AG08396 (cell line): ENCODE measurements at places on chromosomes 12 and 14.
A peak's percentile ranks its signal among the peaks of the same experiment; 100 is the strongest.

- DNase-seq, result no peak
Measured at GRCh38 chr12:34219046-34219770, 196.9 kb downstream of the ALG10 start.

- no peak for DNase-seq
Measured at GRCh38 chr12:20351406-20351805, 16.9 kb upstream of the PDE3A start.

- DNase-seq, result no peak
Measured at GRCh38 chr12:83158613-83159207, 472.0 kb downstream of the TMTC2 start.

- DNase-seq, result no peak
Measured at GRCh38 chr12:130224613-130225012, 62.3 kb downstream of the FZD10 start.

DNA sequence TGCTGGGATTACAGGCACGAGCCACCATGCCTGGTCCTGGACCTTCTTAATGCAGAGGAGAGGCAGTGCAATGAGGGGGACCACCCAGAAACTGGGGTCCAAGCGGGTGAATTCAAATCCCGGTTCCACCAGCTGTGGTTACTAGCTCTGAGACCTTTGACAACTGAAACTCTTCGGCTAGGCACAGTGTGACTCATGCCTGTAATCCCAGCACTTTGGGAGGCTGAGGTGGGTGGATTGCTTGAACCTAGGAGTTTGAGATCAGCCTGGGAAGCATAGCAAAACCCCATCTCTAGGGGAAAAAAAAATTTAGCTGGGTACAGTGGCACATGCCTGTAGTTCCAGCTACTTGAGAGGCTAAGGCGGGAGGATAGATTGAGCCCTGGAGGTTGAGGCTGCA lies 5.0 kb upstream of the CD4 start:
- no peak for DNase-seq

- DNase-seq, result peak; percentile 4
Measured at GRCh38 chr12:124949779-124950728, 35.6 kb upstream of the UBC start.

DNA sequence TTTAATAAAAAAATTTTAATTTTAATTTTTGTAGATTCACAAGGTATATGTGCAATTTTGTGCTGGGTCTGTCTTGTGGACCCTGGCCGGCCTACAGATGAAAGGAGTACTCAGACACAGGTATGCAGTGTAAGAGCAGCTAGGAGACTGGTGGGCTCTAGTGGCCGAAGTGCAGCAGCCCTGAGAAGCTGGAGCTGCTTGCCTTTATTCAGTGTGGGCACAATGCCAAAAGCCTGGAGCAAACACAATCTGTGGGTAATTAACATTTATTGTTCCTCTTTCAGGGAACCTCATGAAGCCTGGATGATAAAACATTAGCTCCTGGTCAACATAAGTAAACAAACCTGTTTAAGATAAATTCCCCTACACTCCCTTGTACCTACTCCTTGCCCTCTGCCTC lies 135.7 kb upstream of the SEL1L start:
- no peak for DNase-seq

- no peak for DNase-seq
Measured at GRCh38 chr14:97010491-97011160, 213.4 kb downstream of the VRK1 start.

- DNase-seq, result no peak
Measured at GRCh38 chr14:64118892-64119291, 175.3 kb downstream of the ESR2 start.

DNA sequence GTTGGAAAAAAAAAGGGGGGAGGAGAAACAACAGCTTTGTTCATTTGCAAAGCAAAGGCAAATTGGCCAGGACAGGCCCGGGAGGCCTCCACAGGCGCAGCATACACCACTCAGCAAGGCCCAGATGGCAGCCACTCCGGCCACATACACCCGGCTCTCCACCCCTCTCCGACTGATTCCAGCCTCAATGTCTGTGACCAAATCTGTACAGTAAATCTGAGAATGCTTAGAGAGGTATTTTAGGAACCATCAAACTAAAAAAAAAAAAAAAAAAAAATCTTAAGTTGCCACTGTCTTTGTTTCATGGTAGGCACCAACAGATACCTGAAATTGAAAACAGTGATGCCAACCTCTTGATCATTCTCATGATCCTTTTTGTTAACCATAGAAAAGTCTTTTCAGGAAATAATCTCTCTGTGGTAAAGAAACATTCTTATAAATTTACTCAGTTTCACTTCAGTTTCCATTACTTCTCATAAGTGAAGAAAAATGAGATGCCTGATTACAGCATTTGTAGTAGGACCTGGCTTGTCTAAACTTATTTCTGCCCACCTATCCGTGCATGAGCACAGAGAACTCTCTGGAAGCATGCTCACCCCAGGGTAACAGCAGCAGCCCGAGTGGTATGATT lies 20.2 kb downstream of the VPS37B start:
- DNase-seq, result no peak

DNA sequence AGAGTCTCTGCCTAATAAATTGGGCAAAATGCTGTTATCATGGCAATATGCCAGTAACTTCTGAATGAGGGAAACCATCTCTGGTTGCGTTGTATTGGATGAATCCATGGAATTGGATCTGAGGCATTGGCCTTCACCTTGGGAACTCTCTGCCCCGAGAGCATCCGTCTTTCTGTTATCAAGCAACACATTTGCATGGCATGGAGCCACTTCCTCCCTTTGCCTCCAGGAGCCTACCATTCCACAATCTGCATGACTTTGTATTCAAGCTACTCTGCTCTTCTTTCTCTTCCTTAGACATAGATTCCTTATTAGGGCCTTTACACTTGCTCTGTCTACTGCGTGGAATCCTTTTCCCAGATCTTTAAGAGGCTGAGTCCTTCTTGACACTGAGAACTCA lies 57.2 kb downstream of the RIC8B start:
- DNase-seq, result no peak

GRCh38 chr12:66688846-66689439 lies 10.1 kb upstream of the GRIP1 start:
- peak; percentile 16 for DNase-seq

GRCh38 chr12:49703647-49704137 lies 3.5 kb downstream of the FMNL3 start:
- DNase-seq, result peak; percentile 45
